Stimulated activated CD8-positive, alpha-beta memory T cell treated with anti-CD3 and anti-CD28 coated beads, Interleukin-4, amount 100 ng/mL, for 4 hours (primary cell): ENCODE measurements at places on chromosomes 13 and 19.

DNA sequence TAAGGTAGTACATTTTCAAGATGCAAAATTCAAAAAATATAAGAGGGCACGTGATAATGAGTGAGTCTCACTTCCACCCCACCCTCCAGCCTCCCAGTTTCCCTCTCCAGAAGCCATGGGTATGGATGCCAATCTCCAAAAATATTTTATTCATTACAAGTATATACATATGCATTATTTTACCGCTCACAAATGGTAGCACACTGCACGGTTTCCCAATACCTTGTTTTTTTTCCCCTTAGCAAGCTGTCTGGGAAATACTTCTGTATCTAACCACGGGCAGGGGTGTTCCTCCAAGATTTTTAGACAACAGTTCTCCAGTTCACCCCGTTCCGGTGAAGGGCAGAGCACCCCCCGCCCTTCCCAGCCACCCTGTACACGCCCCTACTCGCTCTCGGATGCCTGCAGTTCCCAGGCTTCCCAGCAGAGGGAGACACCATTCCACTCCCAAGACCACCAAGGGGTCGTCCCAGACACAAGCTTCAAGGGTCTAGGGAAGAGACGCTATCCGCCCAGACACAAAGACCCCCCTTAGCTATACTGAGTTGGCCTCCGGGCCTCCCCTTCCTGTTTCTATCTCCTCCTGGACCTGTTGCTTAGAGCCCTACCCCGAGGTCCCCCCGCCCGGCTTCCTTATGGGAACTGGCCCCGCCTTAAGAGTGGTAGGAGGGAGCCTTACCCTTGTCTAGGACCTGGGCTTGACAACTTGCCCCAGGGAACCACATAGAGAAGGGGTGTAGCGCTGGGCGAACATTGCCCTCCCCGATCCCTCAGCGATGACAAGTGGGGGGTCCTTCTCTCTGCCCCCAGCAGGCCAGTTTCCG is 1.1 kb upstream of the FXYD3 start:
- DNase-seq, result peak; percentile 35

- no peak for DNase-seq
Measured at GRCh38 chr13:104314926-104315535, 1248.8 kb upstream of the SLC10A2 start.

- no peak for DNase-seq
Measured at GRCh38 chr13:97262058-97262457, 39.9 kb downstream of the MBNL2 start.

DNA sequence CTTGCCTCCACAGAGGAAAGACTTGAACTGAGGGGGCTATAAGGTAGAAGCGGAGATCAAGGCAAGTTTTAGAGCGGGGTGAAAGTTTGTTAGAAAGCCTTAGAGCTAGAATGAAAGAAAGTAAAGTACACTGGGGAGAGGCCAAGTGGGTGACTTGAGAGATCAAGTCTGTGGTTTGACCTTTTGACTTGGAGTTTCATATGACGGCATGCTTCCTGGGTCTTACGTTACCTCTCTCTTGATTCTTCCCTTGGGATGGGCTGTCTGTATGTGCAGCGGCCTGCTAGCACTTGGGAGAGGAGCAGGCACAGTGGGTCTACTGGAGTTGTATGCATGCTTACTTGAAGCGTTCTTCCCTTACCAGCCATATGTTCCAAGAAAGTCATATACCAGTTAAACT is 1768.5 kb downstream of the PCDH9 start:
- no peak for DNase-seq
